ENCODE measurements at places on chromosomes 6 and 20.

DNA sequence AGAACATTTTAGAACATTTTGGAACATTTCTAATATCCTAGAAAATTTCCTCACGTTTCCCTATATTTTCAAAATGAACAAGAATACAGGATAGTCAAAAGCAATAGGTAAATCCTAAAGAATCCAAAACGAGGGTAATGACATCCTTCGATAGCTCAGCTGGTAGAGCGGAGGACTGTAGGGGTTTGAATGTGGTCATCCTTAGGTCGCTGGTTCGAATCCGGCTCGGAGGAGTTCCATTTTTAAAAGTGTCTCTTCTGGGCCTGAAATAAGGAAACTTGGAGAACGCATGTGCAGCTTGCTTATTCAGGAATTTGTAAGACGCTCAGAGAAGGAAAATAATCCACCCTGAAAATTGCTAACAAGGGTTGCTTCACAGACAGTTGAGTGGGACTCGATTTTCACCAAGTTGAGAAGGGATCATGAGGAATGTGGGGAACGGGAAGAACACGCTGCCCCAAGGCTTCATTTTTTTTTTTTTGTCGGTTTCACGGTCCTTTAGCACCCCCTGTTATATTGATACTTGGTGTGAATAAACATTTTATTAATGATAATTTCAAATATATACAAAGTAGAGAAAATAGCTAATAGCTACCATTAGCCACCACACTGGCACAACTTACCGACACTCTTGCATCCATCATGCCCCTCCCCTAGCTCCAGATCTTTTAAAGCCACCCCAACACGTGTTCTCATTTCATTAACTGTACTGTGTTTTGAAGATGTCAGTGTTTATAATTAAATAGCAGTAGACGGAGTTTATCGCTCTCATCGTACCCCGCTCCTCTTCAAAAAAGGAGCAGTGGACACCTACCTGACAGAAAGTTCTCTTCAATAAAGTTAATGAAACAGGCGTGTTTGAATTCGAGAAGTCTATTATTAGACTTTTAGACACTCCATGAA lies 1.8 kb upstream of the ABT1 start:
- DNase-seq = no peak

- DNase-seq = no peak
Measured at GRCh38 chr6:129517288-129517687, 192.7 kb downstream of the ARHGAP18 start.

- DNase-seq = no peak
Measured at GRCh38 chr20:5508044-5508443, 191.3 kb upstream of the PROKR2 start.

GRCh38 chr20:47352332-47353238 lies 3.9 kb downstream of the ZMYND8 start:
- no peak for DNase-seq

- DNase-seq = no peak
Measured at GRCh38 chr6:108120311-108120710, 45.5 kb upstream of the NR2E1 start.

DNA sequence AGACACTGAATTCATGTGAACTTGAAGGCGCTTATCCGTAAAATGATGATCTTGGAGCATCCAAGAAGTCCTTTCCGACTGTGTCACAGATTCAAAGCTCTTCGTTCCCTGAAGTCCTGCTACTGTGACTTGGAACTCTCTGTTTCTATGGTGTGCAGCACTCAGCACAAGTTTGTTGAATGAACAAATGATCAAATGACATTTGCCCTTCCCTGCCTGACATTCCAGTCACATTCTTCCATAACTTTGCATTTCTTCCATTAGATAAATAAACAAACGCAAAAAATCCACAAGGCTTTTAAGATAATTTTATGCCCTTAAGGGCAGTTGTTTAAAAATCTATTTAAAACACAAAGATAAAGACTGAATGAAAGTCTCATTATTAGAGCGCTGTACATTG lies 39.9 kb downstream of the SGK1 start:
- DNase-seq = no peak

- DNase-seq = no peak
Measured at GRCh38 chr20:22652681-22653588, 68.6 kb upstream of the FOXA2 start.

DNA sequence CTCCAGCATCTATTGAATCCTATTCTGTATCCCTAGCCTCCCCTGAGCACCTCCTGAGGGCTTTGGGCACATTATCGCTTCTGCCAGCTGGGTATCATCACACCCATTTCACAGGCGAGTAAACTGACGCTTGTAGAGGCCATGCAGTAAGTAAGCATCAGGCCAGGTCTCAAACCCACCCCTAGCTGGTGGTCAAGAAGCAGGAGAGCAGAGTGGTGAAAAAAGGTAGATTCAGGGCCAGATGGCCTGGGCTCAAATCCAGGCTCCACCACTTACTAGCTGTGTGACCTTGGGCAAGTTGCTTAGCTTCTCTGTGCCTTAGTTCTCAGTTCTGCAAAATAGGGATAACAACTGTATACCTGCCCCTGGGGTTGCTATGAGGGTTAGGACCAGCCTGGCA lies 19.9 kb downstream of the GRM4 start:
- DNase-seq = no peak

DNA sequence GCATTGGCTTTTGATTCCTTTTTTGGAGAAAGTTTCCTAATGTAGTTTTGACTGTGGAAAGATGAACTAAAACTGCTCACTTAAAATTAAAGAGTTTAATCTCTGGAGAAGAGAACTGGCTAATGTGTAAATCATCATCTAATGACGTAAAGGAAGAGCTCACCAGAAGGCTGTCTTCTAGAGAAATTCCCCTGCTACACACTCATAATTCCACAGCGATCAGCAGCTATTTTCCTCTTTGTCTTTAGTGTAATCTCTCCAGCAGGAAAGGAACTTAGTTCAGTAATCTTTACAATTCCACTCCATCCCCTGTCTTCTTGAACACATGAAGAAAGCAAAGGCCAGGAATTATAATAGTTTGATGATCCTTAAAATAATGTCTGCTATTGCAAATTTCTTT lies 15.8 kb downstream of the SPTLC3 start:
- DNase-seq = no peak

- DNase-seq = no peak
Measured at GRCh38 chr6:169095153-169095552, 158.5 kb downstream of the THBS2 start.

DNA sequence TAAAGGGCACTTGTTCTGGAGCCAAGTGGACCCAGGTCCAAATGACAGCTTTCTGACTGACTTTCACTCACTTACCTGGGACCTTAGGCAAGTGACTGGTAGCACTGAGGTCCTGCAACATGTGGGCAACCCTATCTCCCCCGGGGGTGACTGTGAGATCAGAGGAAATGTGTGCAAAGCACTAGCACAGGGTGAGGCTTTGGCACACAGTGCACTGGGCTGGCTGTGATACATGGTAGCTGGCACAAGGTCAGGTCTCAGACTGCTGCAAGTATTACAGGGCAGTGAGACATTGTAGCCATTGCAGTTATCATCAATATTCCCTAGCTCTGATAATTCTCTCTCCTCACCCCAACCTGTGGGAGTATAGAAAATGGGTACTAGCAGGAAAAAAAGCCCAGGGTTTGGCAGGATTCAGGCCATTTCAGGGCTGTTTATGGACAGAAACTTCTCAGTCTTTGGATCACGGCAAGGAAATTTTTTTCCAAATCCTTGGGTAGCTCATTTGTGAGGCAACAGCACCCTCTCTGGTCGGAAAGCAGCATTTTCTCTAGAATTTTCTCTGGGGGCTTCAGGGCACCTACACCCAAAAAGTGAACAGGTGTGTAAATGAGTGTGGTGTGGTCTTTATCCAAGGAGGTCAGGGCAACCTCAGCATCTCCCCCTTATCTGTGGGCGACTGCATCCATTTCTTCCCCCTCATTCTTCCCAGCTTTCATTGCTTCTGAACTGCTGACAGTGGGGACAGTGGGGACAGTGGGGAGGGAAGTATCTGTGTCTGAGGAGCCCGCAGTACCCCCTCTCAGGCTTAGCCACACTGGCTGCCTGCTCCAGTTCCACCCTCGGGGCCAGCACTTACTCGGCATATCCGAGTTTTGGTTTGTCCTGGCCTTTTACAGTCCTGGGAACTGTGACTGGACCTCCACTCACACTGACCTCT lies 148.7 kb upstream of the PHACTR3 start:
- DNase-seq = no peak

- DNase-seq = no peak
Measured at GRCh38 chr6:158041370-158041769, 59.7 kb downstream of the SYNJ2 start.

- no peak for DNase-seq
Measured at GRCh38 chr6:45478240-45478639, 100.5 kb upstream of the SUPT3H start.

GRCh38 chr6:49462599-49462926 lies 490 bp downstream of the MMUT start:
- DNase-seq = no peak

DNA sequence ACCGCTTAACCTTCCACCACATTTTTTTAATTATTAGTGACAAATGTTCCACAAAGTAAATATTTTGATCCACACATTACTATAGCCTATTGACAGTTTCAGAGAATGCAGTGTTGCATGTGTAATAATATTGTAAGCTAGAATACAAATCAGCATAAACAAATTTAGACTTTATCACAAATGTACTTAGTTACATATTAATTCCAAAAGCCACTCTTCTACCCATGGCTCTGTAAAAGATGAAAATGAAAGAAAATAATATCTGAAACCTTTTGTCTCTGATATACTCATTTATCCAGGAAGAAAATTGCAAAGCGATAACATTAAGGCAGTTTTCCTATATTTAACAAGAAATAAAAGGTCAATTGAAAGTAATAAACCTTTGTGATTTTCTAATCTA lies 954.0 kb upstream of the MAN1A1 start:
- no peak for DNase-seq

- DNase-seq = no peak
Measured at GRCh38 chr6:20365456-20365855, 36.2 kb upstream of the E2F3 start.

DNA sequence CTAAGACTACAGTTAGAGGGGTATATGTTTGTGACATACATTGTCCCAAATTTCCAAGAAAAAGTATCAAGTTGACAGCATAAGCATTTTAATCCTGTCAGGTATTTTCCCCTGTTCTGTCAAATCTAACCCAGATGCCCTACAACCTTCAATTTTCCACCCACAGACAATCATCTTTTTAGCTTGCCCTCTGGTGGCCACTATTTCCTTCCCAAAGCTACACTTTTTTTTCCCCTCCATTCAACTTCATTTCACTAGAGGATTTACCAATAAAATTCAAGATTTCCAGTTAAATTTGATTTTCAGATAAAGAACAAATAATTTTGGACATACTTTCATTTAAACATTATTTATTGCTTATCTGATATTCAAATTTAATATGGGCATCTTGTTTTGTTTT lies 286.6 kb downstream of the TENT5A start:
- no peak for DNase-seq

DNA sequence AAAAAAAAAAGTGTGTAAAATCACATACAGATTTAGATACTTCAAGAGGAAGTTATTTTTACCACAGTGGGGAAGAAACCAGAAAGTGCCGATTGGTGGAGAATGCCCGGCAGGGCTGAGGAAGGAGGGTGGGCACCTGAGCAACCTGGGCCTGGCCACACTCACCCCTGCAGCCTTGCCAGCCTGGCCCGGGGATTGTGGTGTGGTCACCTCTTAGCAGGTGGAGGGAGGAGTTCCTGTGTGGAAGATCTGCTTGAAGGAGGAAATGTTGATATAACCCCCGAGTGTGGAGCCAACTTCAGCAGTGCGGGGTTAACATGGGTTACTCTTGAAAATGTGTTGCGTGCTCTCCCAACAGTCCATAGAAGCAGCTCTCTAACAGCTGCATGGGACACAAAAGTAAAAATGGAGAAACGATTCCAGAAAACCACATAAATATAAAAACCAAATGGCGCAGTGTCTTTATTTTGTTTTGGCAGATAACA lies 14.7 kb downstream of the UST start:
- no peak for DNase-seq

GRCh38 chr6:16496210-16496609 lies 257.8 kb downstream of the GMPR start:
- no peak for DNase-seq

DNA sequence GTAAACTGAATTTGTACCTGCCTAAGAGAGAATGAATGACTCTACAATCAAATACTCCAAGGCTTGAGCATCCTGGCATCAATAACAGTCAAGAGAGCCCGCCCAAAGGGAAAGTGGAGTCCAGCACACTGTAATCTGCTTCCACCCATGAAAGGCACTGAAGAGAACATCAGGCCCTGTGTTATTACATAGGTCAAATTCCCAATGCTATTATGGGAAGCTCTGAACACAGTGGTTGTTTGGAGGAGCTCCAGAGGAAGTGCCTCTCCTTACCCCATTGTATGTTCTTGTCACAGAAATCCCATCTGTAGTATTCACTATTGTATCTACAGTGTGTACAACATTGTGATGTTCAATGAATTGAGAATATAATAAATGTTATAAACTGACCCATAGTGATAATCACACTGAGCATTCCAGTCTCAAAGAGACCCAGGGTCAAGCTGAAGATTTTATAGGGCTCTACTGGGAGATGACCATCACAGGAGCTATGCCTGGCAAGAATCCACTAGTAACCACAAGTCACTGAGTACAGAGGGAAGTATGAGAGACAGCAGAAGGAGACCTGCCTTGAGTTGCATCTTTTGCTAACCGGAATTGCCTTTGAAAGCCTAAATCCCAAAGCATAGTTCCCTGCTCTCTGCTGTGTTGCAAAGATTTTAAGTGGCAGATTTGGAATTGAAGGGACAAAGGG lies 446.7 kb downstream of the GJA1 start:
- no peak for DNase-seq

- DNase-seq = no peak
Measured at GRCh38 chr6:6712449-6713403, 124.2 kb downstream of the LY86 start.

- DNase-seq = no peak
Measured at GRCh38 chr6:67630146-67630545, 1004.9 kb upstream of the ADGRB3 start.

GRCh38 chr20:51022803-51023616 lies at the start of gene KCNG1:
KCNG1 (minus strand) TSS chr20:51023107; CDS start chr20:51010338, 12,769 bp downstream.
- DNase-seq = no peak

GRCh38 chr6:77204555-77204954 lies 258.7 kb downstream of the HTR1B start:
- DNase-seq = no peak

GRCh38 chr6:105204331-105204730 lies 24.5 kb upstream of the POPDC3 start:
- DNase-seq = no peak

DNA sequence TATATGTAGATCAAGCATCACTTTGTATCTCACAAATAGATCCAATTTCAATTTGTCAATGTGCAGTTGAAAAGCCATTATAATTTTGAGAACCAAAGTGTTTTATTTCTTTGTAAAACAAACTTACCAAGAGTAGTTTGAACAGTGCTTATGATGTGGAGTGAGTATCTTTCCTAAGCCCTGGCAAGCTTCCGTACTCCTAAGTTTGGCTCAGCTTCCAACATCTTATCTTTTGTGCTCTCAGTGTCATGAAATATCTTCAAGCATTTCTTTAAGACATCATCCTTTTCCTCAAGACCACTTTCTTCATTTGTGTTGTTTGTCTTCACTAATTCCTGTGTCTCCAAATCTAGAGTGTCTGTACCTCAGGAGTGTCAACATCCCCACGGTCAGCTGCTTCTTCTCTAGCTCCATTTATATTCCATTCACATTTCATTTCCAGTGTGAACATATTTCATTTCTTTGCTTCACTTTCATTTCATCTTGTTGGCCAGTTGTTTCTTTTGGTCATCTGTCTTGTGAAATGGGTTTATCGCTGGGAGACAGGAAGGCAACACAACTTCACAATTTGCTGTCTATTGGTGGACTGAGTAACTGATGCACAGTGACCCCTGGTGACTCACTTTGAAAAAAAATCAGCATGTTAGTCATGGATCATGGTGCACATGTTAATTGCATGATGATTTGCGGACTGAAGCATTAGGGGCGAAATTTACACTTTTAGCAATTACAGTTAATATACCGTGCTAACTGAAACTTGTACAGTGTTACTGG lies 36.9 kb downstream of the SLC24A3 start:
- DNase-seq = no peak
